ENCODE measurements at places on chromosomes 2 and 18. TPM values are rescaled to one million over a fixed set of nuclear protein-coding genes. Genes with fewer than 3 reads are reported as not detected.

GRCh38 chr18:45015788-45016128, 335.1 kb downstream of the SETBP1 start:
- no peaks in the 10 kb centered on the region for H3K27me3 ChIP-seq
- no peaks in the 10 kb centered on the region for H3K36me3 ChIP-seq
- no peak overlapping the region for H3K27ac ChIP-seq
- no peak for DNase-seq
- H3K4me3 ChIP-seq: no peak overlapping the region

DNA sequence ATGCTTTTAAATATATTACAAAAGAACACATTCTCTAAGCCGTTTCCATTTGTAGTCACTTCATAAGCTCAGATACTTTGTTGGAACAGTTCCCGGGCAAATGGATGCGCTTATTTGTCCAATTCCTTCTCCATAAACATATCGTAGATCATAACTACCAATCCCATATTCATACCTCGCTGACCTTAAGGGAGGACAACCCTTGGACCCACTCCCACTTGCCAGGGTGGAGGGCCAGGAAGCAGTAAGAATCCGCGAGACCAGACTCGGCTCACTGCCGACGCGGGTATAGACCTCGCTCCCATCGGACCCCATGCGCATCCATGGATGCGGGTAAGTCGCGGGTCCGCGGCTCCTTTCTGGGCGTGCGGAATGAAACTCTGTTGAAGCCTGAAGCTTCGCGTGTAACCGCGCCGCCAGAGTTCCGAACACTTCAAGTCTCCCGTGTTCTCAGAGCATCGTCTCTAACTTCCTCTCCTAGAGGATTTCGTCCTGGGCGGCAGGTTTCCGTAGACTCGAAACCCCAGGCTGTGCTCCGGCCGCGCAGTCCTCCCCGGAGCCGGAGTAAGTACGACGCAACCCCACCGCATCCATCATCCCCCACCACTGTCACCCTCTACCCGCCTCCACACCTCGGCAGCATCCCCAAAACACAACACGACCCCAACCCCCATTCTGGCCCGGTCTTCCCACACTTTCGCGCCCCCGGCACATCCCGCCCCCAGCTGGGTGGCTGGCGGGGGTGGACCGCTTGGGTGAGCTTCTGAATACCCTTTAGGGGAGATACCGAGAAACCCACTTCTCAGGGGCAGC, 1.1 kb downstream of the DSC3 start:
- peaks cover 14% of the 10 kb centered on the region for H3K4me1 ChIP-seq
- peaks cover 60% of the 10 kb centered on the region for H3K27me3 ChIP-seq
- no peak overlapping the region for H3K27ac ChIP-seq
- no peak overlapping the region for H3K4me3 ChIP-seq
- no peaks in the 10 kb centered on the region for H3K36me3 ChIP-seq

GRCh38 chr18:74748809-74749208, 151.1 kb downstream of the ZNF407 start:
- H3K4me1 ChIP-seq: no peaks in the 10 kb centered on the region
- DNase-seq: no peak
- H3K36me3 ChIP-seq: no peaks in the 10 kb centered on the region
- no peak overlapping the region for H3K4me3 ChIP-seq
- H3K27me3 ChIP-seq: no peaks in the 10 kb centered on the region

DNA sequence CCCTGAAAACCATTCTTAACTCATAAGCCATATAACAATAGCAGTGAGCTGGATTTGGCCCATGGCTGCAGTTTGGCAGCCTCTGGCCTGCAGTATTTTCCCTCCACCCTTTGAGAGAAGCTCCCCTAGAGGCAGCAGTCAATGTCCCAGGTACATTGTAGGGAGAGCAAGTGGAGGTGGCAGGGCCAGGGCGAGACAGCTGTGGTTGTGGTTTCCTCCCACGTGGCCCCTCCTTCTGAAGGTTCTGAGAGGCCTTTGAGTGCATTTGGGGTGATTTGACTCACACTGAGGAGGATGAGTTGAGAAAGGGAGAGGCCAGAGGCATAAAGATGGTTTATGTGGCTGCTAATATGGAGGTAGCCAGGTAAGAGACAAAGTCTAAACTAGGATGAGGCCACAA, 45.5 kb upstream of the LDAH start:
- no peak for DNase-seq
- H3K27ac ChIP-seq: no peak overlapping the region
- H3K27me3 ChIP-seq: no peaks in the 10 kb centered on the region
- no peaks in the 10 kb centered on the region for H3K36me3 ChIP-seq
- no peaks in the 10 kb centered on the region for H3K4me1 ChIP-seq

GRCh38 chr2:127859712-127860085, 1.7 kb upstream of the POLR2D start:
- no peak overlapping the region for H3K27ac ChIP-seq
- no peaks in the 10 kb centered on the region for H3K4me1 ChIP-seq
- peaks cover 12% of the 10 kb centered on the region for H3K36me3 ChIP-seq
- DNase-seq: peak; percentile 75
- H3K27me3 ChIP-seq: no peaks in the 10 kb centered on the region
- no peak overlapping the region for H3K4me3 ChIP-seq

DNA sequence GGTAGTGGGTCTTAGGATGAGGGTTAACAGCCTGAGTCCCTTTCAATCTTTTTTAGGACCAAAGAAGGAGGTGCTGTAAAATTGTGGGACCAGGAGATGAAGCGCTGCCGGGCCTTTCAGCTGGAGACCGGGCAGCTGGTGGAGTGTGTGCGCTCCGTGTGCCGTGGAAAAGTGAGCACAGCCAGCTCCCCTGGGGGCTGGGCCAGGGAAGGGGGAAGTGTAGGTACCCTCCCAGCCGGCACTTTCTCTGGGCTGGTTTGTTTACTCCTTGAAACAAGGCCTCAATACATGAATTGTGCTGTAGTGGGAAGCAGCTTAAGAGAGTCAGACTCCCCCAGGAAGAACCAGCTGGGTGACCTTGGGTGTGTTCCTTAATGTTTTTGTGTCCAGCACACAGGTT, 90.1 kb downstream of the RTN4 start:
- no peak overlapping the region for H3K27ac ChIP-seq
- H3K27me3 ChIP-seq: no peaks in the 10 kb centered on the region
- DNase-seq: no peak
- H3K36me3 ChIP-seq: no peaks in the 10 kb centered on the region
- H3K4me1 ChIP-seq: no peaks in the 10 kb centered on the region
- no peak overlapping the region for H3K4me3 ChIP-seq

DNA sequence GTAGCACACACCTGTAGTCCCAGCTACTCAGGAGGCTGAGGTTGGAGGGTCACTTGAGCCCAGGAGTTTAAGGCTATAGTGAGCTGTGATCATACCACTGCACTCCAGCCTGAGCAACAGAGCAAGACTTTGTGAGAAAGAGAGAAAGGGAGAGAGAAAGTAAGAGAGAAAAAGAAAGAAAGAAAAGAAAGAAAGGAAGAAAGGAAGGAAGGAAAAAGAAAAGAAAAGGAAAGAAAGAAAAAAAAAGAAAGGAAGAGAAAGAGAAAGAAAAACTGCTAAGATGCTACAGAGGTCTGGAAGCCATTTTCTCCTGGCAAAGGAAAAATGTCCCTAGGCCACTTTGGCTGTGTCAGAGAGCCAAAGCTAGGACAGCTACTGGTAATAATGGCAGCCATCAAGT, 30.6 kb downstream of the DRC1 start:
- no peaks in the 10 kb centered on the region for H3K4me1 ChIP-seq
- no peaks in the 10 kb centered on the region for H3K36me3 ChIP-seq
- no peak overlapping the region for H3K27ac ChIP-seq
- no peak overlapping the region for H3K4me3 ChIP-seq

- no peaks in the 10 kb centered on the region for H3K27me3 ChIP-seq
- H3K4me3 ChIP-seq: no peak overlapping the region
- no peaks in the 10 kb centered on the region for H3K4me1 ChIP-seq
Observed at GRCh38 chr2:12126318-12126717, 379.9 kb downstream of the LPIN1 start.

- H3K27ac ChIP-seq: no peak overlapping the region
- H3K36me3 ChIP-seq: no peaks in the 10 kb centered on the region
- DNase-seq: no peak
Observed at GRCh38 chr2:12317814-12318426, 398.8 kb upstream of the TRIB2 start.

- no peak overlapping the region for H3K4me3 ChIP-seq
- no peak overlapping the region for H3K27ac ChIP-seq
- H3K36me3 ChIP-seq: no peaks in the 10 kb centered on the region
- no peaks in the 10 kb centered on the region for H3K4me1 ChIP-seq
- DNase-seq: no peak
Observed at GRCh38 chr2:6545795-6546194, 319.9 kb downstream of the CMPK2 start.

DNA sequence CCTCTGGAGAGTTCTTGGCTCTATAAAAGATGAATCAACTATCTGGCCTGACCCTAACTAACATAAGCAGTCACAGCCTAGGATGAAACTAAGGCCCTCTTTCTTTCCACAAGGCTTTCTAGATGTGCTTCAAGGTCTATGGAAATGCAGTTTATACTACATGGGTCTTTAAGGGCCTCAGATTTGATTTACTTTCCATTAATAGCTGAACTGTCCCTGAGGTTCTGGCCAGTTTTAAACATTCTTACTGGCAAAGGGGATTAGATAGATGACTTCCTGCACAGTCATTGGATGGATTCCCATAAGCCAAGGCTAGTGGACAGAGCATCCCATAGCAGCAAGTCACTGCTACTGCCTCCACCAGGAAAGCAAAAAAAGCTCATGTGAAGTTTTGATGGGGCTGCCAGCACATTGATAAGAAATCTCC, 38.1 kb upstream of the LCLAT1 start:
- no peaks in the 10 kb centered on the region for H3K36me3 ChIP-seq
- no peaks in the 10 kb centered on the region for H3K27me3 ChIP-seq
- DNase-seq: peak; percentile 86
- no peak overlapping the region for H3K4me3 ChIP-seq
- H3K4me1 ChIP-seq: peaks cover 39% of the 10 kb centered on the region

WIPF1 gene
- 44.6 TPM for total RNA-seq

LYG1 gene
- total RNA-seq: 0.89 TPM

RAD51AP2 gene
- 0.46 TPM for total RNA-seq

ATP6V1B1 gene
- 1.4 TPM for total RNA-seq

MALL gene
- 123 TPM for total RNA-seq

KIF5C gene
- total RNA-seq: 0.77 TPM

CHPF gene
- total RNA-seq: 89.6 TPM

GBX2 gene
- not detected for total RNA-seq

GREB1 gene
- total RNA-seq: 2.9 TPM

UGT1A6 gene
- 0.63 TPM for total RNA-seq

SERPINB3 gene
- 0.43 TPM for total RNA-seq
